Fibroblast of mammary gland (primary cell): ENCODE measurements at places on chromosomes 6 and 20.

DNA sequence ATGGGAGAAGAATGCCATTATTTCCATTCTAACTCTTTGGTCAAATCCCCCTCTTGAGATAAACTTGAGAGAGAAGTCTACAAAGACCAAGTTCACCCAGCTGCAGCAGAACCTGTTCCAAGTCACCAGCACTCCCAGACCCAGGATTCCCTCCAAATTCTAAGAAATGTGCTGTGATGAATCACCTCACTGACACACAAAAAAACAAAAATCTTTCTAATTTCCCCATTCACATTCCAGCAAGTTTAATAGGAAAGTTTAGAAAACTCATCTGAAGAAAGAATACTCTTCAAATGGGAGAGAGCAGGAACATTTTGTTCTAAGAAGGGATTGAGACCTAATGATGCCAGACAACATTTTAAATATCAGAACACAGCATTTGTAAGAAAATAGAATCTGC is 213.6 kb upstream of the PLCB4 start:
- peak; percentile 70 for DNase-seq

GRCh38 chr20:48626226-48626937 is 201.4 kb downstream of the PREX1 start:
- DNase-seq = peak; percentile 3

GRCh38 chr20:14821251-14821650 is 483.8 kb upstream of the FLRT3 start:
- no peak for DNase-seq

DNA sequence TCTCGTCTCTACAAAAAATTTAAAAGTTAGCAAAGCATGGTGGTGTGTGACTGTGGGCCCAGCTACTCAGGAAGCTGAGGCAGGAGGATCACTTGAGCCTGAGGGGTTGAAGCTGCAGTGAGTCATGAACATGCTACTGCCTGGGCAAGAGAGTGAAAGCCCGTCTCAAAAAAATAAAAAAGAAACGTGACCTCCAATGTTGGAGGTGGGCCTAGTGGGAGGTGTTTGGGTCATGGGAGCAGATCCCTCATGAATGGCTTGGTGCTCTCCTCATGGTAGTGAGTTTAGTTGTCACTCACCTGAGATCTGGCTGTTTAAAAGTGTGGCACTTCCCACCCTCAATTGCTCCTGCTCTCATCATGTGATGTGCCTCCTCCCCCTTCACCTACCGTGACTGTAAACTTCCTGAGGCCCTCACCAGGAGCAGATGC is 24.3 kb downstream of the RBL1 start:
- DNase-seq = peak; percentile 55

- no peak for DNase-seq
Measured at GRCh38 chr20:34099675-34100074, 12.4 kb downstream of the EIF2S2 start.
